Activated T-cell treated with anti-CD3 and anti-CD28 coated beads, Interleukin-2, amount 50 U/mL, for 24 hours (primary cell): ENCODE measurements at places on chromosomes 1 and 21.

GRCh38 chr21:37202221-37203110, 64.7 kb downstream of the VPS26C start:
- DNase-seq = no peak

DNA sequence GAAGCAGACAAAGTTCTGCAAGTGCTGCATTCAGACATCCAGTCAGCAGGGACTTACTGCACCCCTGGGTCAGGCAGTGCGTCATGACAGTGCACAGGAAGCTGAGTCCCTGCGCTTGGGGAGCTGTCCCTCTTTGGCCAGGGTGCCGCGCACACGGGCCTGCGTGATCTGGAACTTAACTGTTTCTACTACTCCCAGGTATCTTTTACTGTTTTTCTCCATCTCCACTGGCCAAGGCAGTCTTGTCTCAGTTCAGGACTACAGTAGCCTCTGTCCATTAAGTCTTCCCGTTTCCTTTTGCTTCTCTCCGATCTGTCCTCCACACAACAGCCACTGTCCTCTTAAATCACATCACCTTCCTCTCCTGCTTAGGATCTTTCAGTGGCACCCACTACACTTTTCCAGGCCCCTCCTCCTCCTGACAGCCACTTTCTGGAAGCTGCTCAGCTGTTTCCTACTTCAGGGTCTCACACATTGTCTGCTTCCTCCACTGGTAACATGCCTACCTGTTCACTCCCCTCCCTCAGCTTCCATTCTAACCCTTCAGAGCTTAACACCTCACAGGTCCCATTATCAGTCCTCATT, 15.9 kb downstream of the ERRFI1 start:
- no peak for DNase-seq

GRCh38 chr21:33943293-33943692, 27.7 kb upstream of the ATP5PO start:
- no peak for DNase-seq

- no peak for DNase-seq
These were observed 116.0 kb downstream of the MRPL39 start for GRCh38 chr21:25491267-25491666.

GRCh38 chr21:26732432-26733221, 112.6 kb downstream of the ADAMTS1 start:
- DNase-seq = peak; percentile 40

GRCh38 chr1:109531826-109532364, 7.8 kb upstream of the GPR61 start:
- DNase-seq = no peak

DNA sequence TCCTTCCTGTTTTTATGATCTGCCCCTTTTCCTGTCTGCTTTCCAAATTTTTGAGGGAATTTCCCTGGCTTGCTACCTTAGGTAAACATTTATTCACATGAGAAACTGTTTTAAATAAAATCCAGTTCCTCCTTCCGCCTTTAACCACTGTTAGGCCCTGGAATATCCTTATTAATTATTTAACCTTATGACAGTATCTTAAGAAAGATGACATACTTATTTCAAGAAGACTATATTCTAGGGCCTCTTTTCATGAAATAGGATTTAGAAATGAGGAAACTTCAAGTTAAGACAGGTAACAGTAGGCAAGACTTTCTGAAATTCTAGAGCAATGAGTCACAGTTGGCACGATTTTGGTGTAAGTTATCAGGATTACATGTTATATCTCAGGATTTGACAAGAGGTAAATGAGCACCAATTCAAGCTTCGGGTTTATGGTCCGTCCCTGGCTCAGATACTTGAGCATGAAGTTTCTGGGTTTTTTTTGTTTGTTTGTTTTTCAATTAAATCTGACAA, 2.0 kb upstream of the TNFSF18 start:
- DNase-seq = no peak

DNA sequence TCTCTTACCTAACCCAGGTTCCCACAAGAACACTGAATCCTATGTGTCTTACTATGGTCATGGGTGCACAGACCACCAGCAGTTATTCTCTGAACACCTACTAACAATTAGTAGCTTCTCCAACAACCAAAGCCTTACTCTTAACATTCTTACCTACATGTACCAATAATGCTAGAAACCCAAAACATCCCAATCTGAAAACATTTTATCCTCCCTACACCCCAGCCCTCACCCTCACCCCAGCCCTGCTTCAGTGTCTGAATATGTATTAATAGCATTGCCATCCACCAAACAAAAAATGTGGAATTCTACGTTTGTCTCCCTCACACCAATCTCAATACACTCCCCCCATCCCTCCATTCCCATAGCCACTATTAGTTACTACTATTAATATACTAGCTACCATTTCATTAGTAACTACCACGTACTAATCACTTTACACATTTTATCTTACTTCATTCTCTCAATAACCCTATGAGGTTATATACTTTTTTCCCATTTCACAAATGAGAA, 2.6 kb downstream of the TRIM33 start:
- DNase-seq = no peak

DNA sequence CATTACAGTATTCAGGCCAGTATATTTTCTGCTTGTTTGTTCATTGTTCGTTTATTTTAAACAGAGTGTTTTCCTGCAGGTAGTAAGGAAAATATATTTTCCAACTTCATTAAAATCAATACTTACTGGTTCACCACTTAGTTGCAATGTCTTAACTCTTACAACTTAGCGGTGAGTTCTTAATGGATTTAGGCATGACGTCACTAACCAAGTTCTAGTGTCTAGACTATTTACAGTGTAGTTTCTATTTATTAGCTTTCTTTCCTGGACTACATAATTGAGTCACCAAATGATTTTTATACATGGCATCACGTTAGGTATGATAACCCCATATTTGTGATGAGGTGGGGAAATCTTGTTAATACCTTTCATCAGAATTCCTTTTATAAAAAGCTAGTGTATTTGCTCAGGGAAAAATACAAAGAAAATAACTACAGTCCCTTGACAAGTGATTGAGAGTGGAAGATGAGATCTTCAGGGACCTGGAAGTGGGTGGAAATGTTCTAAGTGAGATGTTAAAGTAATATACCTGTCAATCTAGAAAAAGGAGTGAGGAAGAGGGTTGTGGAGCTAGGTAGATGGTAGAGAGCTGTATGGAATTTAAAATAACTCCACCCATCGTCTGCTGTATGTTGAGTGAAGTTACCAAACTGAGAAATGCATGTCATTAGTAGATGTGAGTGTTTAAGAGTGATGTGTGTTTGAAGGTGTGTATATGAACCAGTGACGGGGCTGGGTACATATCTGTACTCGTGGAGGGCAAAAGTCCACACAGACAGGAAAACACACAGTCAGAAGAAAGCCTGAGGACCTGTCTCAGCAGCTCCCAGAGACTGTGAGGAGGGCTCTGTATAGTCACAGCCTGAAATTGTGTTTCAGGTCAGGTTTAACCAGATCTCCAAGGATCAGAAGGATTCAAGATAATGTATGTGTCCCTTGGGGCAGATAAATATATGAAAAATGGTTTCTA, 197.6 kb upstream of the ADAMTS5 start:
- no peak for DNase-seq
